ENCODE measurements at places on chromosomes 6 and 20.

DNA sequence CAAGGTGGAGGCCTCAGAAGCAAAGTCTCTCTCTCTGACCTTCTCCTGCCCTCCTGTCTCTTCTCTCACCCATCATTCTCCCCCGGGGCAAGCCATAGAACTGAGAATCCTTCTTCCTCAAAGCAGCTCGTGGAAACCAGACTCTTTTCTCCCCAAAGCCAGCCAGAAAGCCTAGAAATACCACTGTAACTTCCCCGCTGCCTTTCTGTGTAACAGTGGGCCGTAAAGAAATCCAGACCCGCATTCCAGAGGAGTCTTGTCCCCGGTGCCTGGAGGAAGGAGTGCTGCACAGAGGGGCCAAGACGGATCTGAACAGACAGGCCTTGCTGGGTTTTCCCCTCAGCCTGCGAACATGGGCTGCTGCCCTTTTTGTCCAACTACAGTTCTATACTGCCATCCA lies 977 bp upstream of the SLC22A2 start:
- no peak for DNase-seq

- no peak for DNase-seq
Observed at GRCh38 chr20:52150440-52151258, 40.9 kb downstream of the ZFP64 start.

- no peak for DNase-seq
Observed at GRCh38 chr6:81605526-81605925, 147.0 kb downstream of the TENT5A start.

DNA sequence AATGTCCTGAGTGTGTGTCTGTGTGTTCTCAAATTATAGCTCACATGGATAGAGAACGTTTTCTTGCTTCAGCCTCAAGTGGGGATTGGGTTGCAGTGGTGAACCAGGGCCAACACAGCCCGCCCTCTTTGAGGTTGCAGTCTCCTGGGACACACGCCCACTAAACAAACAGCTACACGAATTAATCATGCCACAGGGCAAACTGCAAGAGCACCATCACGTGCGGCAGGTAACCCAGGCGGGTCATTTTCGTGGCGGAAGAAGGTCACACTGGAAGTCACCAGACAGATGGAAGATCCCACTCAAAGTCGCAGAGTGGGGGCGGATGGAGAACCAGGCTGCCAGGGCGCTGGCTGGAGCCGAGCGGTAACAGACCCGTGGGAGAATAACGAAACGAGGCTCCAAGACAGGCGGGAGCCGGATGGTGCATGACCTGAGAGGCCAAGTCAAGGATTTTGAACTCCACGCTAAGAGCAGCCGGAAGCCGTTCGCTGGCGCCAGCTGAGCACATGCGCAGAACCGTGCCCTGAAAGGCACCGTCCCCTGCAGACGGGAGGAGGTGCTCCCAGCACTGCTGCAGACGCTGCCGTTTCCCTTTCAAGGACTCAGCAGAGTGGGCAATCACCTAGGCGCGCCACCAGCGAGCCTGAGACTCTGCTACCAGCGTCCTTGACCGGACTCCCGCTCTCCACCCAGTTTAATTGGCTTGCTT lies 10.7 kb downstream of the DLL1 start:
- no peak for DNase-seq

DNA sequence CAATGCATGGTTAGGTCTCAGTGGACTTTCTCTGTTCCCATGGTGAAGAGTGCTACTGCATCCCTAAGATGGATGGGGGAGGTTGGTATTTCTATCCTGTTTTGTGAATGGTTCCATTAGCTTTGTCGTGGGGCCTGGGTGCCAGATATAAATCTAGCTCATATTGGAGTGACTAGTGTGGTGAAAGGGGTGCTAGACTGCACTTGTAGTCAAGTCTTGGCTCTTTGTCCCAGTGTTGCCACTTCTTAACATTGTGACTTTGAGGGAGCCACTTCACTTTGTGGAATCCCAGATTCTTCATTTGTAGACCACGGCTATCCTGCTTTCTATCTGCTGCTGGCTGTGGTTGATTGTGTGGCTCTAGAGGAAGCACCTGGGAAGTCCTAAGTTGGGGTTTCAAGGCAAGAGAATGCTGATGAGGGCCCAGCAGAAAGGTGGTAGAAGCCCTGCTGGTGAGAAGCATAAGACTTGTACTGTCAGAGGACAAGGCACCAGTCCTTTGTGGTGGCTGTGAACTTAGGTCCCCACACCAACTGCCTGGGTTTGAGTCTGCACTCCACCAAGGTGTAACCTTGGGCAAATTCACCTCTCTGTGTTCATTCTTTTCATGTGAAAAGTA lies 44.1 kb downstream of the VAPB start:
- DNase-seq: no peak

GRCh38 chr6:157238346-157238745 lies 85.0 kb downstream of the TMEM242 start:
- no peak for DNase-seq

GRCh38 chr6:30877419-30878262 lies 6.7 kb upstream of the DDR1 start:
- DNase-seq: peak; percentile 85

Measured in stimulated activated CD8-positive, alpha-beta memory T cell treated with anti-CD3 and anti-CD28 coated beads, Interleukin-4, amount 100 ng/mL, for 48 hours (primary cell).